ENCODE measurements at places on chromosomes 5 and 9.

DNA sequence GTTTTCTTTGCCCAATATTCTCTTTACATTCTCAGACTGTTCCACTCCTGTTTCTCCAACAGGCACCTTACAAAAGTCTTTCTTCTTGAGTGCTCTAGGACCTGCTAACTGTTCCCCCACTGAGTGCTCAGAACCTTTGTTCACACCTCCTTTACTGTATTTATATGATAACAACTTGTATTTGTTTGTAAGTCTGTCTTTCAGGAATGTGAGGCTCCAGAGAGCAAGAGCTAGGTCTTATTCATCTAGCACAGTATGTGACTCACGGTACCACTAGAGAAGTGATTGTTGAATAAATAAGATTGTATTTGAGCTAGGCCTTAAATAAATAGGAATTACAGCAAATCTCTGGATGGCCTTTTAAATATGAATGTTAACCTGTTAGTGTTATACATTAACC lies 42.5 kb upstream of the MYOT start:
- DNase-seq = no peak

- no peak for DNase-seq
These were observed 255.5 kb downstream of the MAN2A1 start for GRCh38 chr5:109945097-109945678.

GRCh38 chr5:82584631-82585030 lies 306.5 kb upstream of the RPS23 start:
- no peak for DNase-seq

DNA sequence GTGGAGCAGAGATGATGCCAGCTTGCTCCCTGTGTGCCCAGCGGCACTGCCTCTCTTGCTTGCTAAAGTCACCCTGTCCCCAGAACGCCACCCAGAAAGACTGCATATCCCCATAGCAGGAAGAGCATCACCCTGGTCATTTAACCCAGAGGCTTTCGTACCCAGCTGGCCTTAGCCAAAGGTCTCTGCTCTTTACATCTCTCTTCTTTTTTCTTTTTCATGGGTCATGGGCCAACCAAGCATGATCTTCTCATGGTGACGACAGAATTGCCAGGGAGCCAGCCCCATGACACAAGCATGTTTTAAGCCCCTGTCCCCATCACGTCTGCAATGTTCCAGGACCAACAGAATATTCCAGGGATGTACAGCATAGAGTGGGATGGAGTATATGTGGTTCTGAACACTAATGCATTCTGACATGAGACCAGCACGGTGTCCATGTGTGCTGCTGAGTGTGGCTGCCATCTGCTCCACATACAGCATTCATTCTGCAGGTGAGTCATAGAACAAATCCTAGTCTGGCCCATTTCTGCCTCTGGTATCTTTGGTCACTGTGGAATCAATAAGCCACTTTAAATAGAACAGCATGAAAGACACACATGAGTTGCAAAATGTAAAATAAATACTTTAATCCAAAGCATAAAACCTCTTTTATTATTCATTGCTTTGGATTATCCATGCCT lies 203.0 kb downstream of the MED10 start:
- peak; percentile 27 for DNase-seq

GRCh38 chr5:125798307-125798706 lies 624.9 kb upstream of the GRAMD2B start:
- no peak for DNase-seq

- DNase-seq = no peak
These were observed 57.3 kb downstream of the PHF2 start for GRCh38 chr9:93633492-93634221.

- DNase-seq = no peak
These were observed 230.8 kb downstream of the AGTPBP1 start for GRCh38 chr9:85510830-85511504.

DNA sequence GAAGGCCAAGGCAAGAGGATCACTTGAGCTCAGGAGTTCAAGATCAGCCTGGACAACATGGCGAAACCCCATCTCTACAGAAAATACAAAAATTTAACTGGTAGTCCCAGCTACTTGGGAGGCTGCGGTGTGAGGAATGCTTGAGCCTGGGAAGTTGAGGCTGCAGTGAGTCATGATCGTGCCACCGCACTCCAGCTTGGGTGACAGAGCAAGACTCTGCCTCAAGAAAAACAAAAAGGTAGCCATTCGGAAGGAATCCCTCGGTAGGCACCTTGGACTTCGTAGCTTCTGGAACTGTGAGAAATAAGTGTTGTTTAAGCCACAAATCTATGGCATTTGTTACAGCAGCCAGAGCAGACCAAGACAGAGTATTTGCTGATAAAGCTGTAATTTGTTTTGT lies 174.2 kb downstream of the DCP2 start:
- DNase-seq = no peak
